ENCODE measurements at places on chromosomes 4 and X. TPM values are rescaled to one million over a fixed set of nuclear protein-coding genes. Genes with fewer than 3 reads are reported as not detected.

- H3K27ac ChIP-seq, result no peak overlapping the region
- no peaks in the 10 kb centered on the region for H3K4me1 ChIP-seq
- H3K36me3 ChIP-seq, result no peaks in the 10 kb centered on the region
- H3K27me3 ChIP-seq, result peaks cover 8% of the 10 kb centered on the region
- H3K4me3 ChIP-seq, result no peak overlapping the region
- DNase-seq, result no peak
These were observed 271.8 kb downstream of the INPP4B start for GRCh38 chr4:142574306-142574705.

DNA sequence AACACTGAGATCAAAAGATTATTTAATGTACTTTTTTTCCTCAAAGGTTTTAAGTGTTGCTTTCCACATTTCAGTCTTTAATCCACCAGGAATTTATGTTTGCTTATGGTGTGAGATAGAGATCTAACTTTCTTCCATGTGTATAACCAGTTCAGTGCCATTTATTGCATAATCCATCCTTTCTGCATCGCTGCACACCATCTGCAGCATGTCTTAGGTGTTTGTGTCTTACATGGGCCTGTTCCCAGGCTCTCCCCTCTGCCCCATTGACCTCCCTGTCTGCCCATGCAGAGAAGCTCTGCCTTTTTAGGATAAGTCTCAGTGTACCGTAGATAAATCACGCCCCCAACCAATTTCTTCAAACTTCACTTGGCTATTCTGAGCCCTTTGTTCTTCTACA, 30.3 kb downstream of the NSDHL start:
- no peak for DNase-seq
- H3K4me3 ChIP-seq, result no peak overlapping the region
- peaks cover 5% of the 10 kb centered on the region for H3K36me3 ChIP-seq
- H3K27me3 ChIP-seq, result no peaks in the 10 kb centered on the region

GRCh38 chrX:47566841-47567240, 5.8 kb downstream of the ARAF start:
- no peaks in the 10 kb centered on the region for H3K27me3 ChIP-seq
- peaks cover 3% of the 10 kb centered on the region for H3K4me1 ChIP-seq
- H3K27ac ChIP-seq, result no peak overlapping the region
- no peak for DNase-seq

- peaks cover 17% of the 10 kb centered on the region for H3K4me1 ChIP-seq
- peaks cover 8% of the 10 kb centered on the region for H3K27me3 ChIP-seq
- no peaks in the 10 kb centered on the region for H3K36me3 ChIP-seq
- DNase-seq, result no peak
These were observed 92.2 kb downstream of the GEMIN8 start for GRCh38 chrX:13937370-13938050.

DNA sequence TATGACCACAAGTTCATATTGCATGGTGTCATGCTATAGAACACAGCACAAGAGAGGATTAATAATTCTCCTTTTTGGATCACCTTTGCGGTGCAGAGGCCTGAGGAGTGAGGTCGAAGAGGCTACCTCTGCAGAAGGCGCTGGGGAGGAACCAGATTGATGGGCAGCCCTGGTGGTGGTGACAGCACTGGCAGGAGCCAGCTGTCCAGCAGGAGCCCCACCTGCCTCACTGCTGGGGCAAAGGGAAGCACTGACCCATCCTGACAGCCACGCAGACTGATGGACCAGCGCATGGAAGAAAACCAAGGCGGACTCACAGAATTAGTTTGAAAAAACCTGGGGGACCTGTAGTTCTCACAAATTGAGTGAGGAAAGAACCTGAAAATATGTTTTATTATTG, 50.9 kb downstream of the COX18 start:
- H3K4me1 ChIP-seq, result peaks cover 9% of the 10 kb centered on the region
- DNase-seq, result no peak
- H3K36me3 ChIP-seq, result no peaks in the 10 kb centered on the region
- no peak overlapping the region for H3K4me3 ChIP-seq
- H3K27me3 ChIP-seq, result peaks cover 12% of the 10 kb centered on the region
- no peak overlapping the region for H3K27ac ChIP-seq

DNA sequence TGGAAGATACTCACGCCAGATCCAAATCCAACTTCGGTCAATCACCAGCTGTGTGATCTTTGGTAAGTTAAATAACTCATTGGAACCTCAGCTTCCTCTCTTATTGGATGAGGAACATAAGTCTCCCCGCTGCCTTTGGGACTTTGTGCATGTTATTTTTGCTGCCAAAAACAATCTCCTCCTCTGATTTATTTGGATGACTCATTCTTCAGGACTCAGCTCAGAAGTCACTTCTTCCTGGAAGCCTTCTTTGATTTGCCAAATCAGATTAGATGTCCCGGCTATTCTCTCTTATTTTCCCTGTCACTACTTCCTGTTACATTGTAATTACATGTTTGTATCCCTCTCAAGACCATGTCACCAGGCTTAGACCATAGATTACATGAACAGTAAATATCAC, 138.0 kb upstream of the BOD1L1 start:
- H3K4me3 ChIP-seq, result no peak overlapping the region
- H3K27me3 ChIP-seq, result peaks cover 26% of the 10 kb centered on the region
- H3K36me3 ChIP-seq, result no peaks in the 10 kb centered on the region
- no peaks in the 10 kb centered on the region for H3K4me1 ChIP-seq

DNA sequence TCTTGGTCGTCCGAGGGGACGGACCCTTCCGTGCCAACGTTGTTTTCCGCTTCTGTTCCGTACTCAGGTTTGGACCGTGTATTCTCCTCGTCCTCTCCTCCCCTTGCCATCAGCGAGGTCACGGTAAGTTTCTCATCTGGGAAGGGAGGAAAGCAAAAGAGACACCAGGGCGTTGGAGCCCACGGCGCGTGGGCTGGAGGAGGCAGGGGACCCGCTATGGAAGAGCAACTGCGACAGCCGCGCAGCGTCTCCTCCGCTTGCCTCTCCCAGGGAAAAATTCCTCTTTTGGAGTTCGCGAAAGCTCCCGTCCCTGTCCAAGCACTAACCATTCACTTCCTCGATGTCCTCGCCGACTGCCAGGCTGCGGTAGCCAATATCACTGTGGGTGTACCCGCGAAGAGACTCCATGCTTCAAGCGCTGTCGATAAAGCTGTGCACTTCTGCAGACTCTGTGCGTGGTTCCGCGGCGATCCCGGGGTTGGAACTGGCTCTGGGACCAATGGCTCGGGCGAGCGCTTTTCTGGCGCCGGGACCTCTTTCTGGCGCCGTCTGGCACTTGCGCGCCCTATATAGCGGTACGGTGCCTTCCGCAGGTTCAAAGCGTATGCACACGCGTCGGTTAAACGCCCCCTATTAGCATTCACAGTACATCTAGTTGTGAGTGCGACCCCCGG, at the start of gene ESX1:
TSS of gene ESX1 (minus strand) at position 492 of the 674 bp plus-strand sequence. CDS start at position 408, 84 bp downstream.
- H3K36me3 ChIP-seq, result peaks cover 2% of the 10 kb centered on the region
- H3K4me1 ChIP-seq, result peaks cover 9% of the 10 kb centered on the region
- no peak for DNase-seq
- peak within 1 kb of the TSS; percentile 66 for H3K4me3 ChIP-seq

- H3K4me3 ChIP-seq, result peak overlapping the region; percentile 79
- H3K27me3 ChIP-seq, result peaks cover 28% of the 10 kb centered on the region
- peaks cover 24% of the 10 kb centered on the region for H3K4me1 ChIP-seq
- no peak for DNase-seq
- peak overlapping the region; percentile 24 for H3K27ac ChIP-seq
These were observed 493 bp upstream of the UCHL1 start for GRCh38 chr4:41256131-41256739.

PDLIM3 gene
- 2.8 TPM for total RNA-seq

GRCh38 chrX:134880866-134881265, 109.9 kb upstream of the SMIM10 start:
- no peak overlapping the region for H3K27ac ChIP-seq
- no peak overlapping the region for H3K4me3 ChIP-seq
- no peaks in the 10 kb centered on the region for H3K36me3 ChIP-seq
- peaks cover 12% of the 10 kb centered on the region for H3K4me1 ChIP-seq
- no peaks in the 10 kb centered on the region for H3K27me3 ChIP-seq
